ENCODE measurements at places on chromosomes 6 and 20.

DNA sequence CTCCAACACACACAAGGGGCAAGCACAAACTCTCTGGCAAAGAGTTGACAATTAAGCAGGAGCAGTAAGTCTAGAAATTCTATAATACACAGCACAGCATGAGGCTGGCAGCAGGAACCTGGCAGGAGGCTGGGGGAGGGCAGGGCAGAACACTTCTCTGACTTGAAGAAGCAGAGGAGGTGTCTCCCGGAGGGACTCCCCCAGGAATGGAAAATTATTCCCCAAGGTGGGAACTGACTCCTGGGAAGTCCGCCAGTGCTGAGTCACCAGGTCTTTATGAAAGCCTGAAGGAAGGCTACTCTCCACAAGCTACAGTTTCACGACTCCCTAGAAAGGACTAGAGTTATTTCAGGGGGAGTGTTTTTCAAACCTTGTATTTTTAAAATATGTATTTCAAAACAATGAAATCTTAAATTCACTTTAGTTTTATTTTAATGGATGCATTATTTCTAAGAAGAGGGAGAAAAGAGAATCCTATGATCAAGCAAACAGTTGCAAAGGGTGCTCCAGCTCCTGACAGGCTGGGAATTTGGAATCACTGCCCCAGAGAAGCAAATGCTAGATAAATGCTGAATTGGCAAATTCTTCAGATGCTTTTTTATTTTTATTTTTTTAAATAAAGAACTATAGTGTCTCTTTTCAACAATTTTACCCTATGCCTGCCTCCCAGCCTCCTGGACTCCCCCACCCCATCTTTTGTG lies 192.8 kb downstream of the LY86 start:
- DNase-seq: peak; percentile 62

- peak; percentile 56 for DNase-seq
Measured at GRCh38 chr6:85594197-85594930, 706 bp upstream of the SNX14 start.

DNA sequence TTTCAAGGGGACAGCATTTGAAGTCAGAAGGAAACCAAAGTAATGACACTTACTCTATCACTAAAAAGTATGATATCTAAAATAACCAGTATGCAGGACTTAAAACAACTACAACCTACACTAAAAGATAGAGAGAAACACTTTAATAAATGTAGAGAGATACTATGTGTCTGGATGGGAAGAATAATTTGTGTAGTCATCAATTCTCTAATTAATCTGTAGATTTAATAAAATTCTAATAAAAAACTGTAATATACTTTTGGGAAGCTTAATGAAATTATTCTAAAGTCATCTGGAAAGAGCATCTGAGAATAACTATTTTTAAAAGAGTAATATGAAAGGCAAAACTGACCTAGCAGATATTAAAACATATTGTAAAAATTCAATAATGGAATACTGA lies 52.1 kb downstream of the PRKN start:
- no peak for DNase-seq

- DNase-seq: peak; percentile 19
Measured at GRCh38 chr6:3776881-3777507, 25.5 kb upstream of the PXDC1 start.

- no peak for DNase-seq
Measured at GRCh38 chr20:54172532-54172855, 1.3 kb downstream of the CYP24A1 start.

DNA sequence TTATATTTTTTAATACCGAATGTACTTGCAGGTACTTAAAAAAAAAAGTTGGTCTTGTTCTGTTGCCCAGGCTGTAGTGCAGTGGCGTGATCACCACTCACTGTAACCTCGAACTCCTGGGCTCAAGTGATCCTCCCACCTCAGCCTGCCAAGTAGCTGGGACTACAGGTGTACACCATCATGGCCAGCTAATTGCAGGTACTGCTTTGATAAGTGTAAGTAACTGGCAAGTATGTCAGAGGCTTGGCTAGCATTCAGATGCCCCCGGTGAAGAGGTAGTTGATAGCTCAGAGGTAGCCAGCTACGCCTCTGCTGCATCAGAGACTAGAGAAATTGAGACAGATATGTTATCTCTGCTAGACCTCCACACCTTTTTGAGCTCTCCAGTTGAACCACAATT lies 40.5 kb downstream of the BTBD9 start:
- DNase-seq: no peak

GRCh38 chr20:43972692-43973091 lies 58.0 kb downstream of the TOX2 start:
- DNase-seq: no peak

- peak; percentile 15 for DNase-seq
Measured at GRCh38 chr20:36917943-36918342, 33.6 kb downstream of the SAMHD1 start.

- no peak for DNase-seq
Measured at GRCh38 chr20:56566621-56567020, 33.6 kb downstream of the FAM209B start.

DNA sequence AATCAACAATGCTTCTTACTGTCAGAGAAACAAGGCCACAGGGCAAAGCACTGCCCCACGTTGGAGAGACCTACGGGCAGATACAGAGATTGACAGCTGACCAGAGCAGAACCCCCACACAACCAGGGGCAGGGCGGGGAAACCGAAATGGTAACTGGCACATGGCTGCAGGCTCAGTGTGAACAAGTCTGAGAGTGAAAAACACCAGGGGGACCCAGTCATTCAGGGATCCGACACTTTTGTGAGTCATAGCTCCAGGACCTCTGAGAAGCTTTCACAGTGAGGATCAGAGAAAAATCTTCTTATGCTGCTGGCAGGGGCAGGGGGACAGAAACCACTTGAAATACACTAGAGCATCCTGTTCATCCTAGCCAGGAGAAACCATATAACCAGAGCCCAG lies 254.2 kb downstream of the C6orf118 start:
- DNase-seq: no peak

DNA sequence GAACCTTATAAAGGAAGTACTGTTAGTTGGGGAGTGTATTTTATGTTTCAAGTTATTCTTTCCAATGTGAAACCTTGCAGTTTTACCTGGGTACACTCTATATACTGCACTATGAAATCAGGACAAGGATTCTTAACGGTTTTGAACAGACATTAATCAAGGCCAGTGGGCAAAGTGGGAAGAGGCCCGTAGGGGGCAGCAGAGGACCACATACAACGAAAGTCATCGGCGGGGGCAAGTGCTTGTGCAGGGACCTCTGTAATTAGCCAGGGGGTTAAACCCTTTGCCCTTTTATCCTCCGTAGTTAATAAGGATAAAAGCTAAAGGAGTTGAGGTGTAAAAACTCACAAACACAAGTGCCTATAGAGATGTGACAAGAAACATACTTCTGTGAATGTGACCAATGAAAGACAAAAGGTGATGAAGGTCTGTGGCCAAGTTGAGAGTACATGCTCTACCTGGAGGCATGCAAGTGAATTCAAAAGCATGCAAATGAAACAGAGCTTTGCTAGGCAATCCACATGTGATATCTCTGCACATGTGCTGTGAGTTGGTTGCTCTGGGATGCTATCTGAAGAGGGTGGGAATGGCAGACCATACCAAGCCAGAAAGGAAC lies 392.7 kb upstream of the MAN1A1 start:
- DNase-seq: peak; percentile 56

DNA sequence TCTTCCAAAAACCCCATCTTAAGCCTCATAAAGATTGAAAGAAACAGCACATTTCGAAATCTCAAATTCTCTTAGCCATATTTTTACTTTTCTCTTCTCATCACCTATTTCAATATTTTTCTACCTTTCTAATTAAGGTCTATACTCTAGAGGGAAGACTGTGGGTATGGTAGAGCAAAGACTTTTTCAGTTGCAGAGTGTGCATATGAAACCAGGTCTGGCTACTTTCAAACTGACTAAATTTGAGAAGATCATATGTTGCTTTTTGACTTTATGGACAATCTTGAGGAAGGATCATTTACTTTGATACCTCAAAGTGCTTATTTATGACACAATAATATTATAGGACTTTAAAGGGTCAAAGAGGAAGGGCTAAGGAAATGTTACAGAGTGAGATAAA lies 20.7 kb downstream of the FILIP1 start:
- no peak for DNase-seq

- no peak for DNase-seq
Measured at GRCh38 chr6:170000071-170000843, 248.8 kb downstream of the ERMARD start.

- DNase-seq: no peak
Measured at GRCh38 chr6:118522422-118522821, 25.7 kb upstream of the PLN start.

GRCh38 chr6:100167585-100167984 lies 173.6 kb upstream of the MCHR2 start:
- no peak for DNase-seq

DNA sequence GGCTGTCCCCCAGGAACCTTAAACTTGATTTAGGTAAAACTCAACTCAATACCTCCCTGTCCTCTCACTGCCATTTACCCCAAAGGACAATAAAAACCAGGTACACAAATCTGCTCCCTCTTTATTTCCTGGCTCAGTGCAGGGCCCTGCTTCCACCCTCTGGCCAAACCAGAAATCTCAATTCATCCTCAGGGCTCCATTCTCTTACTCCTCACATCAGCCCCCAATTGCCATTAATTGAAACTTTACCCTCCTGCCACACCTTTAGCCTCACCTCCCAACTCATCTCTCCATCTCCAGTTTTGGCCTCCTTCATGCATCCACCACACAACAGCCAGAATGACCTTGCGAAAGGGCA lies 10.5 kb downstream of the ZBTB2 start:
- no peak for DNase-seq

DNA sequence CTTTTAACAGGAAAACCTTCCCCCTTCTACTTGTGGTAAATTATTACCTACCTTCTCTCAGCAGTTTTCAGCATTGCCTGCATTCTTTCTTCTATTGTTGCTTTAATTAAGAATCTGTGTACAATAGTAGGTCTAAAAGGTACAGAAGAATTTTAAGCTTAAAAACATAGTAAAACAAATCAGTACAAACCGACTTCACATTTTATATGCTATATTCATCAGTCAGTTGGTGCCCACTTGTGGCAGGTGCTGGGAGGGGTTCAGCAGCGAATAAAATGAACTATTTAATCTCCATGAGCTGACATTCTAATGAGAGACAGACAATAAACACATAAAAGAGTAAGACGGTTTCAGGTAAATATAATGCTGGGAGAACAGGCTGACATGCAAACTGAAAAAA lies 73.4 kb upstream of the FBXO30 start:
- DNase-seq: peak; percentile 43

DNA sequence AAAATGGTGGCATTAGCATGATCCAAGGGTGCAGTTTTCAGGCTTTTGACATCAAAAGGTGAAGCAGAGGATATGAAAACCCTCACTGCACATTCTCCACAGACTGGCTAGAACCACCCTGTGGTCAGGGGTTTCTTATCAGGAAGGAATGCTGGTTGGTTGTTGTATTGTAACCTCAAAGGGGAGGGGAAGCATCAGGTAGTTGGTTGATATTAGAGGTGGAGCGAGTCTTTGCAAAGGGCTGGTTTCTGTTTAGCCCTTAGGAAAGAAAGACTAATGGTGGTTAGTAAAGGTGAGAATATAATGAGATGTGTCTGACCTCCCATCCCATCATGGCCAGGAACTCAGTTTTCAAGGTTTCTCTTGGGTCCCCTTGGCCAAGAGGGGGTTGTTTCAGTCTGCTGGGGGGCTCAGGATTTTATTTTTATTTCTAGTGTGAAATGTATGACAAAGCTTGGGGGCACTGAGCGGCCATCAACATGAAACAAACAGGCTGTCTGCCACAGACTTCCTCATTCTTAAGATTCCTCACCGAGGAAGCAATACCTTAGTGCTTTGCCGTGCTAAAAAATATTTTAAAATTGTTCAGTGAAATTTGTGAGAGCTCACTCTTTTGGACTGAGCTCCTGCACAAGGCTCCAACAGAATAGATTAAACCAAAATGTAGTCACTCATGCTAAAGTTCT lies 47.5 kb upstream of the PROKR2 start:
- DNase-seq: no peak

DNA sequence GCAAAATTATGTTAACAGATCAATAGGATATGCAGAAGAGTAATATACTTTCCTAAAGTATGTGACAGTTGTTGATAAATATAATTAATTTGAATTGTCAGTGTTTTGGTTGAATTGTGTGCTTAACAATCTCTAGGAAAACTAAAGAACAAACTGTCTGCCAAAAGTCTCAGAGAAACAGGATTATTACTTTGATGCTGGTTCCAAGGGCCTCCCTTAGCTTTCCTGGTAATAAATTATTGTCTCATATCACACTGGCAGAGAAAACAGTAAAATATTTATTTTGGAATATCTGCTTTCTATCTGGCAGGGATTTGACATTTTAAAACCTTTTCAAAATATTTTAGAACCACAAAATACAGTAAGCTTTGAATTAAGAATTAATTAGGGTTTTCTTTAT lies 40.1 kb upstream of the CARMIL1 start:
- DNase-seq: no peak

DNA sequence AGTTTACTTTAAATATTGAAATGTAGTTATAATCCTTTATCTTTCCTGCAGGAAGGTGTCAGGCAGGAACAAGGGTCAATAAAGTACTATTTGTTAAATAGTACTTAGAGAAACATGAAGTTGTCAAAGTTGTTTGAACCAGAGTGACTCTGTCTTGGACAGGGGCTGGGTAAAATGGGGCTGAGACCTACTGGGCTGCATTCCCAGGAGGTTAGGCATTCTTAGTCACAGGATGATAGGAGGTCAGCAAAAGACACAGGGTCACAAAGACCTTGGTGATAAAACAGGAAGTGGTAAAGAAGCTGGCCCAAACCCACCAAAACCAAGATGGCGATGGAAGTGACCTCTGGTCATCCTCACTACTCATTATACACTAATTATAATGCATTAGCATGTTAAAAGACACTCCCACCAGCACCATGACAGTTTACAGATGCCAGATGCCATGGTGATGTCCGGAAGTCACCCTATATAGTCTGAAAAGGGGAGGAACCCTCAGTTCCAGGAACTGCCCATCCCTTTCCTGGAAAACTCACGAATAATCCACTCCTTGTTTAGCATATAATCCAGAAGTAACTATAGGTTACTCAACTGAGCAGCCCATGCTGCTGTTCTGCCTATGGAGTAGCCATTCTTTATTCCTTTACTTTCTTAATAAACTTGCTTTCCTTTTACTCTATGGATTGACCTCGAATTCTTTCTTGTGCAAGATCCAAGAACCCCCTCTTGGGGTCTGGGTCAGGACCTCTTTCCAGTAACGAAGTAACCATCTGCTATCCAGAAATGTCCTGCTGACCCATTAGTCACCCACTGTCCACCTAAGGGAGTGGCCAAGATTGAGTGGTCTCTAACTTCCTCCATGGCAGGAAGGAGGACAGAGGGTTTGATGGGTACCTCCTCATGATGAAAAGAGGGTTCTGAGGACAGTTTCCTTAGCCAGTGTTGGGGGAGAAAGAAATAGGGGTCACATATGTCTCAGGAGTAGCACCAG lies 19.6 kb downstream of the SLC22A2 start:
- peak; percentile 81 for DNase-seq

- peak; percentile 89 for DNase-seq
Measured at GRCh38 chr6:27295301-27296079, 16.6 kb downstream of the POM121L2 start.

GRCh38 chr20:51067792-51068191 lies 44.9 kb upstream of the KCNG1 start:
- DNase-seq: no peak

Data from ELR (cell line).